Common myeloid progenitor, CD34-positive (primary cell): ENCODE measurements at places on chromosomes 7 and 10.

- no peak overlapping the region for H3K27ac ChIP-seq
- no peak overlapping the region for H3K4me3 ChIP-seq
- no peaks in the 10 kb centered on the region for H3K4me1 ChIP-seq
These were observed 335.0 kb downstream of the EXOC4 start for GRCh38 chr7:133587903-133588302.

- H3K27ac ChIP-seq, result no peak overlapping the region
- H3K4me1 ChIP-seq, result no peaks in the 10 kb centered on the region
- no peaks in the 10 kb centered on the region for H3K36me3 ChIP-seq
- H3K4me3 ChIP-seq, result no peak overlapping the region
These were observed 43.6 kb downstream of the MDH2 start for GRCh38 chr7:76091506-76091905.

- no peak overlapping the region for H3K4me3 ChIP-seq
- H3K27me3 ChIP-seq, result peaks cover 17% of the 10 kb centered on the region
- no peak overlapping the region for H3K27ac ChIP-seq
These were observed 249.2 kb upstream of the ZNF32 start for GRCh38 chr10:43897765-43898419.

DNA sequence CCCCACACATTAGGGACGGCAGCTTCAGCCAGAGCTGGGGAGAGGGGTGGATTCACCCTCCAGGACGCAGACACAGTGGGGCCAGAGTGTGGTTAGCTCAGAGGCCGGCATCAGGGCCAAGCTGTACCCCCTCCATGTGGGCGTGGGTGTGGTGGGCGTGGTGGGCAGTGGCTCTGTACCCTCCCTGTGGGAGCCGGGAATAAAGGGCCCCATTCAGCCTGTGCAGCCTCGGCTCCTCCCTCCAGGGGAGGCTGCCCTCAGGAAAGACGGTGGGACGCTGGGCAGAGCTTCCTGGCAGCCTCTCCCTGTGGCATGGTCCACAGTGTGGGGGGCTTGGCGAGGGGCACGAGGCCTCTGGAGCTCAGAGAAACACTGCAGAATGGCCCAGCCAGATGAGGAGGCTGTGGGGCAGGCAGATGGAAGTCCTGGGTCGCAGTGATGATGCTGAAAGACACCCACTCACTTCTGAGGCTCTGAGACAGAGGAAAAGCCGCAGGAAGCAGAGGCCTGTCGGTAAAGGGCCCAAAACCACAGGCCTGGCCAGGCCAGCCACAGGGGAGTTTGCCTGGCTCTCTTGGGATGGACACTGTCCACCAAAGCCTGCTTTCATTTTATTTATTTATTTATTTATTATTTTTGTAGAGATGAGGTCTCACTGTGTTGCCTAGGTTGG, 108.0 kb downstream of the SH3PXD2A start:
- no peak overlapping the region for H3K4me3 ChIP-seq
- no peak for DNase-seq
- no peaks in the 10 kb centered on the region for H3K27me3 ChIP-seq
- H3K36me3 ChIP-seq, result no peaks in the 10 kb centered on the region

GRCh38 chr7:101226721-101227120, 8.8 kb downstream of the ZNHIT1 start:
- peaks cover 54% of the 10 kb centered on the region for H3K36me3 ChIP-seq
- no peaks in the 10 kb centered on the region for H3K27me3 ChIP-seq
- H3K27ac ChIP-seq, result no peak overlapping the region
- no peak overlapping the region for H3K4me3 ChIP-seq
- H3K4me1 ChIP-seq, result no peaks in the 10 kb centered on the region

DNA sequence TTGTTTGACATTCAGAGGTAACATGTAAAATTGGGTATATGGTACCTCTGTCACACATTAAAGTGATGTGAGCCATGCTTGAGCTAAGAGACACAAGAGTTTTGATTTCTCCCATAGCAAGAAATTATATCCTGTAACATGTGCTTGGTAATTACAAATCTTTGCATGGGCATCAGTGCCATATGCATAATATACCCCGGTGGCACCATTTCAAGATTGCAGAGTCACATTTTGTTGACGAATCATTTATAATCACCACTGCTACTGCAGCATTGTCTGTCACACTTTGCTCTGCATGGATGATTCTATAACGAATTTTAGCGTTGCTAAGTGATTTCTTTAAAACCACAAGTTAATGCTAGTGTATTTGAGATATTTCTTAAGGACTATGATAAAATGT, 443.7 kb upstream of the LRRN3 start:
- H3K27me3 ChIP-seq, result no peaks in the 10 kb centered on the region
- no peaks in the 10 kb centered on the region for H3K4me1 ChIP-seq
- no peaks in the 10 kb centered on the region for H3K36me3 ChIP-seq
- H3K27ac ChIP-seq, result no peak overlapping the region
- no peak for DNase-seq

GRCh38 chr7:3578399-3578798, 277.3 kb downstream of the SDK1 start:
- peak; percentile 4 for DNase-seq
- no peak overlapping the region for H3K27ac ChIP-seq
- no peaks in the 10 kb centered on the region for H3K36me3 ChIP-seq
- no peaks in the 10 kb centered on the region for H3K27me3 ChIP-seq

DNA sequence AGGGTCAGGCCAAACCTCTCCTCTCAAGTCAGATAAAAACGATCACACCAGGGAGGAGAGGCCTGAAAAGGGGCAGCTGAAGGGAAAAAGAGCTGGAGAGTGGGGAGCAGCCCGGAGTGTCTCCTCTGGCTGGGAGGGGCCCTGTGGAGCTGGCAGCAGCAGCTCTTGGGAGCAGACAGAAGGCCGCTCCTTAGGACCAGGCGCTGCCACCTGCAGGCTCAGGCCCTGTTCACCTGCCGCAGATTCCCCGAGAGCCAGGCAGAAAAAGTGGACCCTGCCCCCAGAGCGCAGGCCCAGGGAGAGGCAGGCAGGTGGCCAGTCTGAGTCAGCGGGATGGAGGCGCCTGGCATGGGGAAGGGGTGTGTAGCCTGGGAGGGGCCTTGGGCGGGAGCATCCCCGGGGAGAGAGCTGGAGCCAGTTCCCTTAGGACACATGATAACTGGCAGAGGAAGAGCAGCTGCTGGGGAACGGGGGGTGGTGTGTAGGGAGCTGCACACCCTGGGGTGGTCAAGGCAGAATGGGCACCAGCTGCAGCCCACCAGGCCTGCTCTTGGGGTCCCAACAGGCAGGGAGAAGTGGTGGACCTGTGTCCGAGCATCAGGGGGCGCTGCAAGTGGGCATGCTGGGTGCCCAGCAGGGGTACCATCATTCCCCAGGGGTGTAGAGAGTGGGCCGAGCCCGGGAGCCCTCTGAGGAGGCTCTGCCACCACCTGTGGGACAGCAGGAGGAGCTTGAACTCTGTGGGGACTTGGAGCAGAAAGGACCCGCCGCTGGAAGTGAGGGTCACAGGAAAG, 177.2 kb upstream of the RHEB start:
- peaks cover 2% of the 10 kb centered on the region for H3K36me3 ChIP-seq
- no peak for DNase-seq
- no peak overlapping the region for H3K27ac ChIP-seq
- H3K4me3 ChIP-seq, result no peak overlapping the region
- no peaks in the 10 kb centered on the region for H3K27me3 ChIP-seq
- H3K4me1 ChIP-seq, result peaks cover 29% of the 10 kb centered on the region

DNA sequence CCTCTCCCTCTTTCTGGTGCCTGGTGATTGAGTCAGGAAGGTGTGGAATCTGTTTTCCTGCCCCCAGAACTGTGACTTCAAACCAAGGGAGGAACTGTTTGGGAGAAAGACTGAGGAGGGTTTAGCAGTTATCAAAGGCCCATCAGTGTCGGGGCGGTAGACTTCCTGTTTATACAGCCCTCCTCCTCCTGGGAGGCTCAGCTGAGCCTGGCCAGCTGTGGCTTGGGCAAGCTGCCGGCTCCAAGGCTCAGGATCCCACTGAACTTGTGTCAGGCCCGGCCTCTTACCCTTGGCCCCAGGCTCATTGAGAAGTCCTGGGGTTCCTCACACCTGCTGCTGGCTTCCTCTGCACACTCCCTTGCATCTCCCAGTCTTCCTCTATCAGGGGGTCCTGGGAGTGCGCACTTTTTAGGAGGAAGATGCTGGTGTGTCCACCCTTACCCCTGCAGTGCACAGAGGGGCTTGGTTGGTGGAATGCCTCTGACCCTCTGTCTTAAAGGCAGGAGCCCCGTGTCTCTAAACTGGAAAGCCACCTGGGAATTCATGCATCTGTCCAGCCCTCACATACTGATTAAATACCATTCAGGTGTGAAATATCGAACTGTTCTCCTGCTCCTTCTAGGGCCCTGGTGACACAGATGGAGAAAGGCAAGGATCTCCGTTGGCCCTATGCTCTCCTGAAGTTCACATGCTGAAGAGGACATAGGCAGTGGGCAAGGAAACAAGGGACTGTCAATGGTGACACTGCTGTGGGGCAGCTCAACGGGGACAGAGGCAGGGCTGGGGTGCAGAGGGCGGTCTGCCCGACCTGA, 32.4 kb downstream of the CXCL12 start:
- no peak overlapping the region for H3K4me3 ChIP-seq
- H3K27ac ChIP-seq, result no peak overlapping the region
- DNase-seq, result peak; percentile 24
- no peaks in the 10 kb centered on the region for H3K27me3 ChIP-seq

DNA sequence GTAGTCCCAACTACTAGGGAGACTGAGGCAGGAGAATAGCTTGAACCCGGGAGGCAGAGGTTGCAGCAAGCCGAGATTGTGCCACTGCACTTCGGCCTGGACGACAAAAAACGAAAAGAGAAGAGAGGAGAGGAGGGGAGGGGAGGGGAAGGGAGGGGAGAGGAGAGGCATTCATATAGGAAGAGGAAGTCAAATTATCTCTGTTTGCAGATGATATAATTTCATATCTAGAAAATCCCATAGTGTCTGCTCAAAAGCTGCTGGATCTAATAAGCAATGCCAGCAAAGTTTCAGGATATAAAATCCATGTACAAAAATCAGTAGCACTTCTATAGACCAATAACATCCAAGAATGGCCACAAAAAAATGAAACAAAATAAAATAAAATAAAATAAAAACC, 120.3 kb downstream of the LMBR1 start:
- no peak overlapping the region for H3K4me3 ChIP-seq
- DNase-seq, result peak; percentile 24
- no peaks in the 10 kb centered on the region for H3K4me1 ChIP-seq
- H3K36me3 ChIP-seq, result peaks cover 7% of the 10 kb centered on the region

DNA sequence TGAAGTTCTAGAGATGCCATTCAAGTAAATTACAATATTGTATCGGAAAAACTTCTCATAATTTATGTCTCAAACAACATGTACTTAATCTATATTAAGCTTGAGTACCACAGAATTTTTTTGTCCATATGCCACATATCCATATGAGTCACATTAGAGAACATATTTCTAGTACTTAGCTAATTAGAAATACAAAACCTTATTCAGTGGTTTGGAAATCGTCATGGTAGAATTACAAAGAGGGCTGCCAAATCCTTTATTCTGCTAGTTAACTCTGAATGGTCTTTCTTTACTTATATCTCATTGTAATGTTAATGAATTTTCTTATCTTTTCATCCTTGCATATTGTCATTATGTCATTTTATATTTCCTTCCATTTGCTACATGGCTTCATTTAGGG, 9.0 kb upstream of the VIM start:
- H3K27ac ChIP-seq, result no peak overlapping the region
- H3K36me3 ChIP-seq, result no peaks in the 10 kb centered on the region
- no peak overlapping the region for H3K4me3 ChIP-seq
- DNase-seq, result no peak

DNA sequence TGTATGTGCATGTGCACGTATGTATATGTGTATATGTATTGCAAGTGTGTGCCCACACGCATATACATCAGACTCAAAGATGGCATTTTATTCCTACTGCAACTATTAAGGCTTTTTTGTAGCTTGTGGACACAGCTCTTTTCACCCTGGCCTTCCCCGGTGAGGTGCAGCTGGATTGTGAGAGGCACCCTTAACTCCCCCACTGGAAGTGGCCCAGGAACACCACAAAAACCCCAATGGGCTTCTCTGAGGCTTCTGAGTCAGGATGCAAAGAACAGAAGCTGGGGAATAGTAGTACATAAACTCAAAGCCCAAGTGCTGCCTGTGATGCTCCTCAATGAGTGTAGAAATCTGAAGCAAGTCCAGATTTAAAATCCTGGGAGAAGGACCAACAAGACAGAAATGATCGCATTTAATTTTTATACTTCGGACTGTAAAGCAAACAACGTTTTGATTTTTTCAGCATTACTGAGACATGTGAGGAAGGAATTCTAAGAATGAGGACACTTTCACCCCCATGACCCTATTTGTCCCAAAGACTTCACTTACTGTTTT, 369.2 kb upstream of the MGMT start:
- H3K27ac ChIP-seq, result no peak overlapping the region
- H3K36me3 ChIP-seq, result no peaks in the 10 kb centered on the region
- DNase-seq, result no peak
- H3K27me3 ChIP-seq, result no peaks in the 10 kb centered on the region

DNA sequence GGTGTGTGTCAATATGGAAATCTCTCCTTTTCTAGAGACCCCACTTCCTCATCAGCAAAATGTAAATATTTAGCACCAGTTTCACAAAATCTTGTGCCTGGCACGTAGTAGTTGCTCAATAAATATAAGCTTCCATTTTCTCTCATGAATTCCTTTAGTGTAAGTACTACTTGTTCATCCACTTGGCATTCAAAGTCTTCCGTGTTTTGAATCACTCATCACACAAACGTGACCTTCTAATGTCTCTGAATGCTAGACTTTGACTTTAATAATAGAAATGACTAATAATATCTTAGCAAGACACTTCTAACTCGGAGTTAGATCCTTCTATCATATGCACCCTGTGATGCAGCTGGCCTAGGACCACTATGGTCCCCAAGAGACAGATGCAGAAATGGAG, 168.7 kb upstream of the ZNF32 start:
- H3K36me3 ChIP-seq, result no peaks in the 10 kb centered on the region
- no peak for DNase-seq
- peaks cover 11% of the 10 kb centered on the region for H3K4me1 ChIP-seq

GRCh38 chr10:97778452-97779302, 6.9 kb upstream of the SFRP5 start:
- no peak overlapping the region for H3K27ac ChIP-seq
- H3K4me1 ChIP-seq, result no peaks in the 10 kb centered on the region
- no peaks in the 10 kb centered on the region for H3K27me3 ChIP-seq
- H3K36me3 ChIP-seq, result no peaks in the 10 kb centered on the region

DNA sequence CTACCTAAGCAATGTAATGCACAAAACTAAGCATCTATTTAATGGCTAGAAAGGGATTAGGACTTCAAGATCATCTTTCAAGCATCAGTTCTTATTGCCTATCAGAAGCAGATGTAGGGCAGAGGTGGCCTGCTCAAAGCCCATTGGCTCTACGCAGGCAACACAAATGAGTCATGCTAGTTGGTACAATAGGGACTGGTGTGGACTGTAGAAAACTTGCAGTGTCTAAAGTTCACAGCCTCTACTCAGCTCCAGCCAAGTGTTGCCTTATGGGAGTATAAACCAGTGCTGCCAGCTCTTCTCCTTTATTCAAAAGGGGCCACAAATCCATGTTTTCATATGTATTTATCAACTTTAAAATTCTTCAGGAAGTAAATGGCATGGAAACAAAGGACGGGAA, 31.7 kb downstream of the ASAH2 start:
- no peak overlapping the region for H3K27ac ChIP-seq
- H3K4me3 ChIP-seq, result no peak overlapping the region
- DNase-seq, result no peak
- H3K36me3 ChIP-seq, result no peaks in the 10 kb centered on the region

- no peak overlapping the region for H3K4me3 ChIP-seq
- no peaks in the 10 kb centered on the region for H3K27me3 ChIP-seq
- H3K4me1 ChIP-seq, result peaks cover 2% of the 10 kb centered on the region
- no peak overlapping the region for H3K27ac ChIP-seq
- no peaks in the 10 kb centered on the region for H3K36me3 ChIP-seq
- DNase-seq, result no peak
These were observed 222.5 kb upstream of the PITRM1 start for GRCh38 chr10:3395041-3395440.
